RPMI7951 (cell line): ENCODE measurements at places on chromosomes 13 and 19.

- peak; percentile 95 for DNase-seq
Observed at GRCh38 chr13:28753208-28753892, 34.6 kb upstream of the SLC46A3 start.

- no peak for DNase-seq
Observed at GRCh38 chr19:18119013-18119716, 21.6 kb downstream of the MAST3 start.

DNA sequence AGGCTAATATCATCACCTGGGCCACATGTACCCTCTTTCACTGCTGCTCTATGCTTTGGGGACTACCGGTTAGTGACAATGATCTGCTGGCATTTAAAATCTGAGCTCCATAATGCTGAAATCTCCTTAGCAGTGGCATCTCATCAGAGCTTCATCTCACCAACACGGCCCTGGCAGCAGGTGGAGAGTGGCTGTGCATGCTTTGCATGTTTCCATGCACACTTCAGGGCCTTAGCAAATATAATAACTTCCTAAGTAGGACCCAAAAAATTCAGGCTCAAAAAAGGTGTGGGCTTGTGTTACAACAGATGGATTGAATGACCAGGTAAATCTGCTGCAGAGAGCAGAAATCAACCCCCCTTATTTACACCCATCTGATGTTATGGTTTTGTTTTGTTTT is 55.2 kb downstream of the ALOX5AP start:
- DNase-seq: no peak

- DNase-seq: no peak
Observed at GRCh38 chr13:33510350-33510970, 224.9 kb upstream of the STARD13 start.

GRCh38 chr13:71578048-71578447 is 289.0 kb downstream of the DACH1 start:
- DNase-seq: no peak

GRCh38 chr13:90997951-90998350 is 349.5 kb upstream of the MIR17HG start:
- DNase-seq: no peak

DNA sequence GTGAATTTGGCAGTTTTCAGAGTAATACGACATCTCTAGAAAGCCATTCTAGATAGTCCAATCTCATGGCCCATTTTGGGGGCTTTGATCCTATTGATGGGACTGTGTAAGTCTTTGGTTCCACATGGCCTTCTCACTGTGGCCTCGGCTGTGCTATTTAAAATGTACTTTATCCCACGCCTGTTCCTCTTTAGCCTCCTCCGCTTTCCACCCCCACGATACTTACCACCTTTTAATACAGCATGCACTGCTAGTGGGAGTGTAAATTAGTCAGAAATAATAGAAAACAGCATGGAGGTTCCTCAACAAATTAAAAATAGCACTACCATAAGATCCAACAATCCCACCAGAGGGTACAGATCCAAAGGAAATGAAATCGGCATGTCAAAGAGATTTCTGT is 28.3 kb upstream of the CEBPG start:
- DNase-seq: no peak

DNA sequence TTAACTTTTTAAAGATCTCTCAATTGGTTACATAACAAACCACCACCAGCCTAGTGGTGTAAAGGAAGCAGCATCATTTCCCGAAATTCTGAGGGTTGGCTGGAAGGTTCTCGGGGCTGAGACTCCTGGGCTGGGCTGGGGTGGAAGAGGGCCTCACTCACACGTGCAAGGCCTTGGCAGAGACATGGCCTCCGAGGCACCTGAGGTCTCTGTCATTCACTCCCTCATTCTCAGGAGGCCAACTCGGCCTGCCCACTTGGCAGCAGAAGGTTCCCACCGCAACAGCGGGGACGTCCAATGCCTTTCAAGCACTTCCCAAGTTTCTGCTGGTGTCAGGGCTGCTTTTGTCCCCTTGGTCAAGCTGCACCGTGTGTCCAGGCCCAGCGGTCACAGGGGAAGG is 18.6 kb upstream of the RASA3 start:
- no peak for DNase-seq

DNA sequence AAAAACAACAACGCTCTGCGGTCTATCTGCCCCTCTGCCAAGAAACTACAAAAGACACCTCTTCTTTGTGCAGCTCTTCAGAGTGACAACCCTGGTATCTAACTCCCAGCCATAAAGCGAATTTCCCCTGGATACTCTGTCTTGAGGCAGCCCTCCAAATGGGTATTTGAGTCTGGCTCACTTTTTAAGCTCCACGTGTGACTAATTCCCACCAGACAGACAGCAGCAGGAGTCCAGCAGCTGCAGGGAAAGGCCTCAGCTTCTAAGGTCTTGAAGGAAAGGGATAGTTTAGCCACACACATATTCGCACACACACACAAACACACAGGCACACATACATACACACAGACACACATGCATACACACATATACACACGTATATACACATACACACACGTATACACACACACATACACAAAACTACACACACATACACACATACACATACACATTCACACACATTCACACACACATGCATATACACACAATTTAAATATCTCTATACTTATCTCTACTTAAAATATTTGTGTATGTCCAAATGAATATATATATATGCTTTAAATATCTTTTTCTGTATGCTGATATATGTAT is 188.8 kb downstream of the TSHZ3 start:
- peak; percentile 64 for DNase-seq

DNA sequence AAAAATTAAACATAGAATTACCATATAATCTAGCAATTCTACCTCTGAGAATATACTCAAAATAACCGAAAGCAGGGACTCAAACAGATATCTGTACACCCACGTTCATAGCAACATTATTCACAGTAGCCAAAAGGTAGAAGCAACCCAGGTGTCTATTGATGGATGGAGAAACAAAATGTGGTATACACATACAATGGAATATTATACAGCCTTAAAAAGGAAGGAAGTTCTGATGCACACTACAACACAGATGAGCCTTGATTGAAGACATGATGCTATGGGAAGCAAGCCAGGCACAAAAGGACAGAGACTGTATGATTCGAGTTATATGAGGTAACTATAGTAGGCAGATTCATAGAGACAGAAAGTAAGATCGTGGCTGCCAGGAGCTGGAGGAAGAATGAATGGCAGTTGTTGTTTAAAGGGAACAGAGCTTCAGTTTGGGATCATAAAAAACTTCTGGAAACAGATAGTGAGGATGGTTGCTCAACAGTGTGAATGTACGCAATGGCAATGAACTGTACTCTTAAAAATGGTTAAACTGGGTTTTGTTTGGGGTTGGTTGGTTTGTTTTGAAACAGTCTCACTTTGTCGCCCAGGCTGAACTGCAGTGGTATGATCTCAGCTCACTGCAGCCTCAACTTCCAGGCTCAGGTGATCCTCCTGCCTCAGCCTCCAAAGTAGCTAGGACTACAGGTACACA is 47.5 kb downstream of the ZIC5 start:
- DNase-seq: no peak

- DNase-seq: no peak
Observed at GRCh38 chr13:65638572-65639168, 1591.5 kb downstream of the PCDH9 start.

- DNase-seq: no peak
Observed at GRCh38 chr19:1941146-1942077, at the start of gene CSNK1G2. CSNK1G2 (plus strand) TSS chr19:1941172; CDS start chr19:1969773, 28,601 bp downstream.

GRCh38 chr13:20518660-20519100 is 7.0 kb downstream of the CRYL1 start:
- DNase-seq: no peak

- DNase-seq: peak; percentile 87
Observed at GRCh38 chr13:79782541-79783205, 301.7 kb downstream of the NDFIP2 start.

DNA sequence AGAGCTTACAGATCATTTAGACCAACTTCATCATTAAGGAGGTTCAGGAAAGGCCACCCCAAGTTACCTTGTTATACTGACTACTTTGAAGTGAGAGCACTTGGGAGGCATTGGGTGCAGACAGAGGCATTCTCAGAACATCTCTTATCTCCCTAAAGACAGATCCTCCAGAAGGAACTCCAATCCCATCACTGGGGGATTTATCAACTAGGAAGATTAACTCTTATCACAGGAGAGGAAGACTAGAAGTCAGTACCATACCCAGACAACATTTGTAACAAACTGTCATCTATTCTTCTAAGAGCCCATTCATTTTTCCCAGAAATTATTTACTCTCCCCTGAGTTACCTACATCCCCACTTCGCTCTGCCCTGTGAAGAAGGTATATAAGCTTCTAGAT is 5.8 kb upstream of the RFXAP start:
- no peak for DNase-seq

DNA sequence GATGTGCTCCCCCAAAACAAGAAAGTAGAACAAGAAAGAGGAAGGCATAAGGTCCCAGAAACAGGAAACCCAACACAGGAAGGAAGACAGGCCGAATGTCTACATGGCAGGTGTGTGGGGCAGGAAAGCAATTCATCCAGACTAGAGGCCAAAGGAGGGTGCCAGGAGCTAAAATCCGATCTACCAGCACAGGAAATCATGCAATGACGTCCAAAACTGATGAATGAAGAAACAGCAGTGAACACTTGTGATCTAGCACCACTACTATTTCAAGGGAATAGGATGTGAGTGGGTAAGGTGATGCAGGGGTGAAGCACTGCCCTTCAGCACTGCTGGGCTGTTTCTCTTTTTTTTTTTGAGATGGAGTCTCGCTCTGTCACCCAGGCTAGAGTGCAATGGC is 59.1 kb downstream of the DOCK9 start:
- no peak for DNase-seq

DNA sequence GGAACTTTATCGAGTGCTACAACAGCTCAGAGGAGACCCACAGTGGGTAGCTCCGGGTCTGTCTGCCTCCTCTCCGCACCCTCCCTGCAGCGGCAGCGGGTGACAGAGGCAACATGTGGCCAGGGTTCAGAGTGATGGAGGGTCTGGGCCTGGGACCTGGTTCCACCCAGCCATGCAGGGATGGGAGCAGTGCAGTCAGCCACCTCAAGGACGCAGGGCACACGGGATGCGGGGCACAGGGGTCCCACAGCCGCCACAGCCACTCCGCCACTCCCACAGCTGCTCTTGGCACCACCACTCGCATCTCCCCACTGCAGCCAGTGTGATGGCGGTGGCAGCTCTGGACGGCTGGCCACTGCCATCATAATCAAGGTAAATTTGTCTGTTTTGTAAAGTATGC is 892.9 kb downstream of the OLFM4 start:
- no peak for DNase-seq

GRCh38 chr19:17931532-17932191 is 1.2 kb upstream of the CCDC124 start:
- peak; percentile 31 for DNase-seq

- no peak for DNase-seq
Observed at GRCh38 chr13:110538632-110539031, 22.9 kb downstream of the RAB20 start.

DNA sequence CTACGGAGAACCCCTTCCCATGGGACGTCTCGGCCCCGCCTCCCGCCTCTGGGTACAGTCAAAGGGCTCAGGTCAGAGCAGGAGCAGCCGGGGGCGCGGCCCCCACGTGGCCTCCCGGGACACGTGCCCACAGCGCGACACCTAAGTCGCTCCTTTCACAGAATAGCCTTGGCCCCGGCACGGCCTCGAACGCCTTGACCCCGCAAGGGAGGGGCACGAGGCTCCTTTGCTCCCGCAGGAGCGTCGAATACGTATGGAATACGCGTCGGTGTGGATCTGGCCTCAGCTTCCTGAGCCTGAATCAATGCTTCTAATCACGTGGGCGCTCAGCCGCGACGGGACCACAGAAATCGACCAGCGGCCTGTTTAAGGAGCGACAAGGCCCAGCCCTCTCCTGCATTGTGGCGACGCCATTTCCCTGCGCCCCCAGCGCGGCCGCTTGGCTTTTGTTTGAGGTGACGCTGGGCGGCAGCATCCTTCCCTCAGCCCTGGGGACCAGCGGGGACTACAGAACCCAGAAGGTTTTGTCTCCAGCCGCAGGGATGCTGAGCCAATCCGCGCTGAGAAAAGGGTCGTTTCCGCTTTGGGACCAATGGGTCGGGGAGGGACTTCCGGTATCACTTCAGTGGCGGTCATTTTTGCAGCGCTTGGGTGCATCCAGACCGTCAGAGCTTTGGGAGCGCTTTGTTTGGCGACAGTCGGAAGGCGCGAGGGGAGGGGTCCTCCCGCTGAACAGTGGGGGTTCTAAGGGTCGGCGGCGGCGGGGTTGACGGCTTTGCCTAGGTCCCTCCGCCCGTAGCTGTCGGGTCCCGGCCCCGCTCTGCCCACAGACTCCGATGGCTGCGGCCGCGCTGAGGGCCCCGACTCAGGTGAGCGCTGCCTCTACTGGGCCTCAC is at the start of gene ZIK1:
Gene ZIK1 (plus strand): TSS at position 625 of the 896 bp plus-strand sequence. CDS start 212 bp downstream, at position 837.
- DNase-seq: peak; percentile 95

DNA sequence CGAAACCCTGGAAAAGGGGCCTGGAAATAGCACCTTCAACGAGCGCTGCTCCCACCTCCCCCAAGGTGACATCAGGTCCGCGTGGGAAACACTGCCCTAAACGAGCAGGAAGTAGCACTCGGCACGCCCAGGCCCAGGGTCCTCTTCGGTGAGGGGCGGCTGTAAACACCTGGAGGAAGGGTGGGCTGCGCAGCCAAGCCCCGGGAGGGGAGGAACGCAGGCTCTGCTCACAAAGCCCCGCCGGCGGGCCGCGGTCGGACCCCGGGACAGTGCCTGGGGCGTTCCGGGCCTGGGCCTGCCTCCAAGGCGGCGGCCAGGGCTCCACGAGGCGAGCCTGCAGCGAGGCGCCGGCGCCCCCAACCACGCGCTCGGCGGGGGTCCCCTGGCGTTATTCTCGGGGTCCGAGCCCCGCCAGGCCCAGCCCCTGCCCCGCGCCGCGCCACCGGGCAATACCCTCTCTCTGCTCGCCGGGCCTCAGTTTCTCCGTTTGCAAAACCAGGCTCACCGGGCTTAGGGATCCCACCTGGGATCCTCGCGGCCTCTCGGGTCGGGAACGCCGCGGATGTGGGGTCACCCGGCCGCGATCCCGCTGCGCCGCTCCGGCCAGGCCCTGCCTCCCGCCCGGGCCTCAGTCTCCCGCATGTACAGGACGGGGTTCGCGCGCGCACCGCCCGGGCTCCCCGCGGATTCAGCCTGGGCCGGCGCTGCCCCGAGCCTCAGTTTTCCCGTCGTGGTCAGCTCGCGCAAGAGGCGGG is 630 bp downstream of the RNF126 start:
- DNase-seq: peak; percentile 28

DNA sequence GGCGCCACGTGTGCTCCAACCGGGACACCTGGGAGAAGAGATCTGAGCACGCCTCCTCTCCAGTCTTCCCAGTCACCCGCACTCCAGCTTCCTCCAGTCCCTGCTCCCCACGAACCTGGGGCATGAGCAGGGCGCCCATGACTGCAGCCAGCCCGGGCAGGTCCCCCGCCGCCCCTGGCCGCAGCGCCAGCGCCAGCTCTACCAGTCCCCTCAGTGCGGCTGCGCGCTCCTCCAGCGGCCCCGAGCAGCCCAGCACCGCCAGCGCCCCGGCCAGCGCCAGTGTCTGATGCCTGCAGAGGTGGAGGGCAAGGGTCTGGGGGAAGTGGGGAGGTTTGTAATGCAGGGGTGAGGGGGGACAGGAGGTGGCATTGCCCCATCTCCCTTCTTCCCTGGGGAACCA is 13.1 kb downstream of the SH2D3A start:
- DNase-seq: no peak

GRCh38 chr13:102869948-102870676 is 24.3 kb downstream of the ERCC5 start:
- no peak for DNase-seq

- DNase-seq: no peak
Observed at GRCh38 chr13:80145171-80145690, 195.7 kb downstream of the SPRY2 start.
